ENCODE measurements at places on chromosomes 7 and 10.

DNA sequence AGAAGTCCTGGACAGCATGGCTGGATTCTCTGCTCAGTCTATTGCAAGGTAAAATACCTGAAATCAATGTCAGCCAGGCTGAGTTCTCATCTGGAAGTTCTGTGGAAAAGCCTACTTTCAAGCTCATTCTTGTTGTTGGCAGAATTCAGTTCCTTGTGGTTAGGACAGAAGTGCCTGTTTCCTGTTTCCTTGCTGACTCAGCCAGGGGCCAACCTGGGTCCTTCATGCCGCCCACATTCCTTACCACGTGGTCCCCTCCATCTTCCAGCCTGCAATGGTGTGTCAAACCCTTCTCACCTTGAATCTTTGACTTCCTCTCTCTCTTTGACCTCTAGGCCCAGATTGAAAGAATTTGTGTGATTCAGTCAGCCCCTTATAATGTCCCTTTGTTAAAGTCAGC, 197.1 kb upstream of the STK17A start:
- no peak for DNase-seq

- DNase-seq, result no peak
Measured at GRCh38 chr7:150380463-150380862, 1.3 kb downstream of the ZNF775 start.

DNA sequence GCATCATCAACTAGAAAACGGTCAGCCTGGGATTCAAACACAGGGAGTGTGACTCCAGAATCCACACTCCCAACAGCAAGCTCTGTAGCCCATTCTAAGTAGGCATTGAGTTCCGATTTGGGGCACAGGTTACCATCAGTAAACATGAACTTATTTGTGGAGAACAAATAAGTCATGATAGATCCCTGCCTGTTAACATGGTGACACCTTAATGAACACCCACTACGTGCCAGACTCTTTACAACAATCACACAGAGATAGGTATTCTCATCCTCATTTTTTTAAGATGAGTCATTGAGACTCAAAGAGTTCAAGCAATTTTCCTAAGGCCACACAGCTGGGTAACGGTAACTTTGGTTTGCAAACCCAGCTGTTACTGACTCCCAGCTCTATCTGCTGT, 91.5 kb downstream of the LYZL2 start:
- no peak for DNase-seq

GRCh38 chr10:113001599-113002448, 51.8 kb downstream of the TCF7L2 start:
- no peak for DNase-seq

- DNase-seq, result no peak
Measured at GRCh38 chr7:47914717-47915615, 33.3 kb downstream of the PKD1L1 start.

- DNase-seq, result no peak
Measured at GRCh38 chr7:111802194-111802772, 240.0 kb upstream of the IMMP2L start.

GRCh38 chr7:37604078-37604477, 79.5 kb upstream of the GPR141 start:
- no peak for DNase-seq

DNA sequence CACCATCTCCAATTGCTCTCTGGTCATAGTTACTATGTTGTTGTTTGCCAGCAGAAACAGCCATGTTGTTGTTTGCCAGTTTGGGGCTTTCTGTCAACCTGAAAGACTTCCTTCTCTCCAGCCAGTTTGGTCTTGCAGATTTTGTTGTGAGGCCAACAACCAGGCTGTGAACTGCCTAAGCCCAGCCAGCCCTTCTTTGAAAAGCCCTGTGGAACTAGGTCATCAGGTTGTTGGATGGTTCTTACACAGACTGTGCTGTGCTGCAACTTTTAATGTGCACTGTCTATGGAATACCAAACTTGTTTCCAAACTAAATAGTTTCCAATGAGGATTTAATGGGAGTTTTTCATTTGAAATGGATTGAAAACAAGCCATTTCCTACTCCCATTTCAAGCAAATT, 592.7 kb upstream of the GALNT17 start:
- no peak for DNase-seq

DNA sequence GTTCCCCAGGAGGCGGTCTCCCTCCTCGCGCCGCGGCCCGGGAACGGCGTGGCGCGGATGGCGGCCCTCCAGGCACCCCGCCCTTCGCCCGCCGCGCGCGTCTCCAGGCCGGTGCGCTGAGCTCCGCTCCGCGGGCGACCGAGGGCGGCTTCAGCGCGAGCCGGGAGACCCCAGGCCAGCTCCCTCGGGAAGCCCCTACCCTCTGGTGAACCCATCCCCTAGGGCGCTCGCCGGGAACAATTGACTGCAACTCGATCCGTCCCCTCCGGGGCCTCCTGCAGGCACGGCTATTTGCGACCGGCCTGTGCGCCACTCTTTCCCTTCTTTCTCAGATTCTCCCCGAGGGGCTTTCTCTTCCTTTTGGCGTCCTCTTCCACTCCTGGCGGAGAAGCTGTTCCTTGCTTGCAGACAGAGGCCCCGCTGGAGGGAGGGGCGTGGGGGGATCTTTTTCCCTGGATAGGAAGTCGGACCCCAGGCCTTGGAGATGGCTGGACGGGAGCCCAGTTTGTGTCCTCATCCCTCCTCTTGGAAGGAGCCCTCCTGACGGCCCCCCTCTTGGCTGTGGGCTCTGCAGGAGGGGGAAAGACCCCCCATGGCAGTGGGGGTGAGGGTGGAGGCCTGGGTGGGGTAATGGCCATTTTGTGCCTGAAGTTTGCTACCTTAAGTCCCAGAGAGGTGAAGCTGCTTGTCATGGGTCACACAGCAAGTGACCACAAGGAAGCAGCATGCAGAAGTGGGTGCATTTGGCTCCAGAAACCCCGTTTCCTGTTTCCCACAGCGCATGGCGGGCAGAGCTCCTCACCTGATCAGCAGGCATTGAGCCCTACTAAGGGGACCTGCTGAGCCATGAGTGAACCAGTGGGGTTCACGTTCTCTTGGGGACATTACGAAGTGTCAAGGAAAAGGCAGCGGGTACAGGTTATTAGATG, 171.2 kb upstream of the TNRC18 start:
- no peak for DNase-seq

Measured in thoracic aorta (tissue), 2 donors.